ENCODE measurements at places on chromosomes 6 and 20. TPM values are rescaled to one million over a fixed set of nuclear protein-coding genes. Genes with fewer than 3 reads are reported as not detected.
A peak's percentile ranks its signal among the peaks of the same experiment; 100 is the strongest.

- DNase-seq: no peak
These were observed 143.3 kb downstream of the MYO6 start for GRCh38 chr6:75892384-75892783.

- peak; percentile 25 for DNase-seq
These were observed 108.3 kb upstream of the PHACTR1 start for GRCh38 chr6:12608016-12608860.

- no peak for DNase-seq
These were observed 92.0 kb upstream of the FRMD1 start for GRCh38 chr6:168170841-168171601.

GRCh38 chr6:28393912-28394662, 5.5 kb downstream of the ZSCAN12 start:
- DNase-seq: peak; percentile 7

DNA sequence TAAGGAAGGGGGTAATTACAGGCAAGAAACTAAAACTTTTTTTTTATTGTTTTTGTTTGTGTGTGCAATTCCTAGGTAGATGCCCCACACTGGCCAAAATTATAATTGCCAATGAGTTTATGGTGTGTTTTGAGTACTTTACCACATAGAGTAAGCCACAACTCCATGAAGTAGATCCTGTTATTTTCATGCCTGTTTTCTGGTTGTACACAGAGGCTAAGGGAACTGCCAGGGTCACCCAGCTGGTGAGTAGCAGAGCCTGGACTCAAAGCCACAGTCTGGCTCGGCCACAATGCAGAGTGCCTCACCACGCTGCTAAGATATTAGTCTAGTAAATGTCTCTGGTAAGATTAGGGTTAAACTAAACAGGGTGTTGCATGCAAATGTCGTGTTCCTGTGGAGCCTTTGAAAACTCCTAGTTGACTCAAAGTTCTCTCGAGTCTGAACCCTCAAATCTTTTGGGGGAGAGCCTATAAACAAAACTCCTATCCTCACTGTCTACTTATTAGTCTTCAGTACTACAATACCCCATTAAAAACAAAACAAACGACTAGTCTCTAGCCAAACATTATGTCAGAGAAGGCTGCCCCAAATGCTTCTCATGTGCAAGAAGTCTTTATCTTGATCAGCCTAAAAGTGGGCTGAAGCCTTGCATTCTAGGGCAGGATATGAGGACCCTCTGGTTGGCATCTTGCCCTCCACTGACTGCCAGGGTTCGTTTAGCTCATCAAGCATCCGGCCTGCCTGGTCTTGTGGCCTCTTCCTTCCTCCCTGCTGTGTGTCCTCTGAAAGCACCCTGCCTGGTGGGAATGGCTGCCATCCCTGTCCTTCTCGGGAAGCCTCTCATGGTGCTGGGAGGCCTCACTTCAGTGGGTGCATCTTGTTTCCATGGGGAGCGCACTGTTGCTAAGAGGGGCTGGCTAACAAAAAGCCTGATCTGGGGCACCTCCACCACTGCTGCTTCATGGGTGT, 4.2 kb downstream of the DUSP22 start:
- no peak for DNase-seq

- DNase-seq: peak; percentile 64
These were observed 20.6 kb upstream of the SGK2 start for GRCh38 chr20:43537921-43538877.

- no peak for DNase-seq
These were observed 23.1 kb downstream of the TFAP2A start for GRCh38 chr6:10391799-10392198.

DNA sequence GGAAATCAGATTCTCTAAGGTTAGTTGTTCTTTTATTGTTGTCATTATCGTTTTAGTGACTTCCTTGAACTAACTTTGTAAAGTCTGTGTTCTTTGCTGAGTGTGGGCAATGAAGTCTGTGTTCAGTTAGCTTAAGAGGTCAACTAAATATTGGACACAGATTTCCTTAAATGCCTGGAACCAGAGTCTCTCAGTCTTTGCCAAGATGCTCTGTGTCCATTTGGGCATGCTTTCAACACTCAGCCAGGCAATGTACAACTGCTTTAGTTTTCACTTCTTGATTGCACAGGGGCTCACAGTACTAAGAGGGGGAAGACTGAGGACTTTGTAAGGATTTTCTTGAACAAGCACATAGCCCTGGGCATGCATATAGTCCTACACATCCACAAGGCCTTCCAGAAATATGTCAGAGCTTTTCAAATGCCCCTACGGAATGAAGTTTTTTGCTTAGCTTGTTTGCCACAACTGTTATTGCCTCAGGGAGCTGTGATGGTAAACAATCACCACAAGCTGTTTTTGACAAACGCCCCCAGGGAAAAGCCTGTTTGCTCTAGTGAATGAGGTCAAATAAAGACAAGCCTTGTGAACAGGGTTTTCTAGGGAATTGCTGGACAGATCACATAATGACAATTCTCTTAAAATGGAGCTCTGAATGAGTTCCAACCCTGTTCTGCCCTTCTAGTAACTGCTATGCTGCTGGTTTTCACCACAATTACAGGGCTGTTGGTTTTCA, 82.5 kb downstream of the B3GAT2 start:
- no peak for DNase-seq

DNA sequence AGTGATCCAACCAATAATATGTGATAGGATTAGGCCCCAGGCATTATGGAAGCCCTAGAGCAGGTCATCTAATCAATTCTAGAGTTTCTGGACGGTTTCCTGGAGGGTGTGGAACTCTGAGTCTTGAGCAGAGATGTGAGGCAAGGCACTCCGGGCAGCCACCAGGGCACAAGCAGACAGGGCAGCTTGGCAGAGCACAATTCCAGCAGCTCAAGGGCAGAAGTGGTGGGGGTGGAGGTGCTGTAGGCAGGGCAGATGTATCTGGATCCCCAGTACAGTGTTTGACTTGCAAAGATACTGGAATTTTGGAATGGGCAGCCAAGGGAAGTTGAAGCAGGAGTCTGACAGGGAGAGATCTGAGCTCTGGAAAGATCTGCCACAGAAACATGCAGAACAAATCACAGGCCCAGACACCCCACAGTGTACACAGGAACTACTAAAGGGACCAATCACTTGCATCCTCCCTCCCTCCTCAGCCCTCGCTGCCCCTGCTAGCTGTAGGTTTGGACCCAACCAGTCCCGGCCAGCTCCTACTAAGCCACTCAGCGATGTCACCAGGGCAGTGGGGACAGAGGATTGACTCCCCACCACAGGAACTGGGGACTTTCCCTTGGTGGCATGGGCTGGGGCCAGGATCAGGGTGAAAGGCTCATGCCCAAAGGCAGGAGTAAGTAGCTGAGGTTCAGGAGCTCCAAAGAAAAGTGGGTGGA, 47.0 kb downstream of the TFEB start:
- no peak for DNase-seq

DNA sequence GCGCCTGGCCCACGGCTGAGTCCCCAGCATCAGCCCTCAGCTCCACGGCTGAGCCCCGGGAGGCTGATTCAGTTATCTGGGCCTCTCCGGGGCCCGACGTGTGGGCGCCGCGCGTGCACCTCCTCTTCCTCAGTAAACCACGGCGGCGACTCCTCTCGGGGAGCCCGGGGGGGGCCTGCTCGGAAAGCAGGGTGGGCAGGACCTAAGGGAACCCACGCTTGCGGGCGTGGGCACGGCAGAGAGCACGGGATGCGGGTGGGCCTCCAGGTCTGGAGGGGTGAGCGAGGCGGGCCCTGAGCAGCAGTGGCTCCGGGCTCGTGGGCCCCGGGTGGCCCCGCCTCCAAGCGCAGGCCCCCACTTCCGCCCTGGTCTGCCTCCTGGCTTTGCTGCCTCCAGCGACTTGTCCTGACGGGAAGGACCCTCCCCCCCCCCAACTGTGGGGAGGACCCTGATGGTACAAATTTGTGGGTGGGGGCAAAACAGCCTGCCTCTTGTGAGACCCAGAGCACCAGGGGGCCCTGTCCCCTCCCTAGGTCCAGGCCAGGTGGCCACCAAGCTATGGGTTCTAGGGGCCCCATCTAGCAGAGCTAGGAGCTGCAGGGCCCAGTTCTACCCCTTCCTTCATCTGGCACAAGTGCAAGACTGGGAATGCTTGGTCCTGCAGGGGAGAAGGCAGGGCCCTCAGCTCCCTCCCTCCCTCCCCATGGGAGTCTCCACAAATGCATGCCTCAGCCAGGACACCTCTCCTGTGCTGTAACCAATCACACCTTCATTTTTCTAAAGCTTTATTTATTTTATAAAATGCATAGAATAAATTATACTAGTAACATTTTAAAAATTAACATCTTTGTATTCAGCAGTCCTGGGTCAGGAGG, 16.9 kb downstream of the UCKL1 start:
- no peak for DNase-seq

DNA sequence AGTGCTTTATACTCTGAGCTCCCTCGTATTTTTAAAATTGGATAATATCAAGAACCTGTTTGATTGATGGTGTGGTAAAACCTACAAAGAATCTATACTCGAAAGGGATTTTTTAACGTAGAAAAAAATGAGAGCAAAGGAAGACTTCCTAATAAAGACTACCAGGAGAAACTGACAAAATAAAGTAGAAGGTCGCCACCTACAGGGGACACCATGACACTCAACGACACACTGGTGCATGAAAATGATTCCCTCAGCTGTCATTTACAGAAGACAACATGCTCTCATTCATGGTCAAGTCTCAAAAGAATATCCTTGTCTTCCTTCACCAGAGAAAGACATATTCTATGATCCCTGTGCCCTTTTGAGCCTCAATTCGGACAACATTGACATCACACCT, 10.1 kb upstream of the NHSL1 start:
- peak; percentile 45 for DNase-seq

DNA sequence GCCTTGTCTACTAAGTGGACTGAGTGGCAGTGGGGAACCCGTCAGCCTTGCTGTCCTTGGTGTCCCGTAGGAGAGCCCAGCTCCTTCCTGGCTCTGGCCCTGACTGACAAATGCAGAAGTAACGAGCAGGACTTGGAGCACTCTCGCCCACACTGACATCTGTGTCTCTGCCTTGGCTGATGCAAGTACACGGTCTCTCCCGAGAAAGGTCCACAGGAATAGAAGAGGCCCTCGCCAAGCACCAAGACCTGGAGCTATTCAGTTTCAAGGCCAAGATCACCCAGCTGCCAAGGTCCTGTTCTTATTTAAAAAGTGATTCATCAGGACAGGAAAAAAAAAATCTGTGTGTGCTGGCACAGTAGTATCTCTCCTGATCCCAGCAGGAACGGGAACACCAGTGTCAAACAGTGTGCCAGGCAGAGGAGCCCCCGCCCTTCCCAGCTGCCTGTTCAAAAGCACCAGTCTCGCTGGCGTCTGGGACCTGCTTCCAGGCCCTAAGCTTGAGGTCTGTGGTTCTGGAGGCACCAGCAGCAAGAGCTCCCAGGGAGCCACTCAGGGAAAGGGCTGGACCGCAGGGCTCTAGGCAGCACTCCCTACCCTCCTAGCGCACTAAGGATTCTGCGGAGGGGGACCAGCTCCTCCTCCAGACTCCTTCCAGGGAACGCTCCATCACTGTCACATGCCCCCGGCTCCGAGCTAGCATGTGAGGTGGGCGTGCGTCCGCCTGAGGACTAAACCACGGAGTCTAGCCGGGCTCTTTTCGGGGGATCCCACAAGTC, 376.9 kb downstream of the RNGTT start:
- DNase-seq: no peak

DNA sequence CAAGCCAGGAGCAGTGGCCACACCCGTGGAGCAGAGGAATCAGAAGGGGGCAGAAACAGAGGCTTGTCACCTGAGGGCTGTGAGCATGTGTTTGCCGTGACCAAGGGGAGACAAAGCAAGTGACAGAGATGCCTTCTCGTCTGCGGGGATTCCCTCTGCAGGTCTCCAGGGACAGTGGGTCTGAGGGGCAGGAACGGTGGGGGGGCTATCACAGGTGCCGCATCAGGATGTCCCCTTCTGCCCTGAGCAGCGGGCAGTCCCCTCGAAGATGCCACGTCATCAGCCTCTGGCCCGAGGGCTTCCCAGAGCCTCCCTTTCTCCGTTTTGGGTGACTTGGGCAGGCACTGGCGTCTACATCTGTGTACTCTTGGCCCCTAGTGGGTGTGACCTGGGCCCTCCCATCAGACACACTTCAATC, 338.7 kb downstream of the PREX1 start:
- no peak for DNase-seq

GRCh38 chr20:47544852-47545251, 43.2 kb downstream of the NCOA3 start:
- no peak for DNase-seq

- DNase-seq: no peak
These were observed 811 bp upstream of the ARMH2 start for GRCh38 chr6:24799541-24799915.

DNA sequence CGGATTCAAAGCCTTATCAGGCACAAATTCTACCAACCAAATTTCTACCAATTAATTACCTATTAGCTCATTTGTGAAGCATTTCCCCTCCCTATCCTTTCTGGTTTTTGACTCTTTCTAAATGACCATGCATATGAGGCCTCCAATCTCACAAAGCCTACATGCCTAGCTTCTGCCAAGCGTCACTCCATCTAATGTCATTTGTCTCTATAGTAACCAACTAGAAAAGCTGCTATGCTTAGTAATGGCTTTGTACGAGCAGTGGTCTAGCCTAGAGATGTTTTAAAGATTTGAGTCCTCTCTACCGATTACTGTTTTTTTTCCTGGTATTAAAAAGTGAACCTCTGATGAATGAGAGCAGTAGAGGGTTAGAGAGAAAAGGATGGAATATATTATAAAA, 4.8 kb upstream of the ASF1A start:
- no peak for DNase-seq

GRCh38 chr20:51591871-51592270, 49.4 kb upstream of the NFATC2 start:
- no peak for DNase-seq

GRCh38 chr20:9458138-9458796, 56.1 kb upstream of the LAMP5 start:
- peak; percentile 25 for DNase-seq

GRCh38 chr6:99334526-99335127, 14.8 kb downstream of the FAXC start:
- DNase-seq: peak; percentile 55

GRCh38 chr6:134458857-134459657, 141.1 kb upstream of the SGK1 start:
- no peak for DNase-seq

- DNase-seq: no peak
These were observed 372.0 kb upstream of the FLRT3 start for GRCh38 chr20:14709439-14709838.

DNA sequence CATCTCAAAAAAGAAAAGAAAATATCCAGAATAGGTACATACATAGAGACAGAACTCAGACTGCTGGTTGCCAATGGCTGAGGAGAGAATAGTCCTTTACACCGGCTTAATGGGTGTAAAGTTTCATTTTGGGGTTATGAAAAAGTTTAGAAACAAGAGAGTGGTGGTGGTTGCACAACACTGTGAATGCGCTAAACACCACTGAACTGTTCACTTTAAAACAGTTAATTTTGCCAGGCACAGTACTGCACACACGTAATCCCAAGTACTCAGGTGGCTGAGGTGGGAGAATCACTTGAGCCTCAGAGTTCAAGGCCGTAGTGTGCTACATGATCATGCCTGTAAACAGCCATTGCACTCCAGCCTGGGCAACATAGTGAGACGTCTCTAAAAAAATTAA, 7.6 kb downstream of the ILRUN start:
- no peak for DNase-seq

BMP5 gene
- total RNA-seq: under 0.01 TPM

CEP162 gene
- 6.0 TPM for total RNA-seq

GABRR2 gene
- total RNA-seq: 0.32 TPM

LTB gene
- total RNA-seq: not detected

AIF1 gene
- total RNA-seq: not detected

DDX43 gene
- 0.86 TPM for total RNA-seq

PRDM1 gene
- total RNA-seq: 39.7 TPM

JPH2 gene
- total RNA-seq: 50.5 TPM

LINC00237 gene
- total RNA-seq: not detected

TSHZ2 gene
- total RNA-seq: 2.3 TPM

DEFB132 gene
- not detected for total RNA-seq

ZGPAT gene
- 19.4 TPM for total RNA-seq

MROH8 gene
- 2.6 TPM for total RNA-seq

HLA-DPA1 gene
- 0.97 TPM for total RNA-seq

Measured in fibroblast of villous mesenchyme (primary cell).